Activated naive CD4-positive, alpha-beta T cell (primary cell): ENCODE measurements at places on chromosomes 7 and 10.

- no peak for DNase-seq
Measured at GRCh38 chr7:16040346-16040745, 353.9 kb upstream of the MEOX2 start.

DNA sequence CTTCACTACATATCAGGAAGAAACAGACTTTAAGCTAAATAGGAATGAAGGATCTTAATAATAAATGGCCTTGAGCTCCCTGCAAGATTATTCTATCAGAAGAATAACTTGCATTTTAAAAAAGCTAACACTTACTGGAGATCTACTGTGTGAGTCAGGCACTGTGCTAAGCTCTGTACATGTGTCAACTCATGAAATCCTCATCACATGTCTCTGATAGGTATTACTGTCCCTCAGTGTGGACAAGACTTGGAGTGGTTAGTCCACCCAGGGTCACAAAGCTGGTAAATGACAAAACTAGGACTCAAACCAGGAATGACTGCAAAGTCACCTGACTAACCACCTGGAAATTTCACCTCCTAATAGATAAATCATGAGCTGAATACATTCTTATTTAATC is 57.1 kb upstream of the KCTD7 start:
- no peak for DNase-seq

DNA sequence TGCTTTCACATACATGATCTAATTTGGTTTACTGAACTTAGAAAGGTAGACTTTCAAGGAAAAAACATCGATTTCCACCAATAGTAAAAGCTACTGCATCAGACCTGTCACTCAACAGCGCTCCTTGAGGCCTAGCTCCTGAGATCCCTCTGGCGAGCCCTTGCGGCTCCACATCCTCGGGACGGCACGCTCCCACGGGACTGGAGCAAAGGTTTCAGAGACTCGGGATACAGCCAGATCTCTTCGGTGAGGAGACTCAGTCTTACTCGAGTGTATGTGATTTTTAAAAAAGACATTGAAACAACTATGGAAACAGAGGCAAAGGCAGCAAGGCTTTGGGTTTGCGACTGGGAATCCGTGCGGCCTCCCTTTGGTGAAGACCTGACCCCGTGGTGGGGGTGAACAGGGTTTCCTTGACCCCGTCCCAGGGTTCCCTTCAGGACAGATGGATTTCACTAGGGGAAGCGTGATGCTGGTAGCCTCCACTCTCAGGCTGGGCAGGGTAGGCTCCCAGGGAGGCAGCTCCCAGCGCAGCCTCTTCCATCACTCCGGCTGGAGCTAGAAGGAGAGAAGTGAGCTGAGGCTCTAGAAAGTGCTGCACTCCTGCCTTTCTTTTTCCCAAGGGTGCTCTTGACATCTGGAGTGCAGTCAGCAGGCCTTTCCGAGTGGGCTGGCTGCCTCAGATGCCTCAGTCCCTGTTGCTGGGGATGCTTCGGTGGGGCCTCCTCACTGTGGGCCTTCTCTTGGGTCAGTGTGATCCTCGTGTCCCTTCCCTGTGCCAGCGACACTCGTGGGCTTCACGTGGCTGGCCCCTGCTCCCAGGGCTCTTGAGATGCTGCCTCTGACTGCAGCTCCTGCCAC is 5.8 kb upstream of the ATP6V0E2 start:
- DNase-seq = no peak

DNA sequence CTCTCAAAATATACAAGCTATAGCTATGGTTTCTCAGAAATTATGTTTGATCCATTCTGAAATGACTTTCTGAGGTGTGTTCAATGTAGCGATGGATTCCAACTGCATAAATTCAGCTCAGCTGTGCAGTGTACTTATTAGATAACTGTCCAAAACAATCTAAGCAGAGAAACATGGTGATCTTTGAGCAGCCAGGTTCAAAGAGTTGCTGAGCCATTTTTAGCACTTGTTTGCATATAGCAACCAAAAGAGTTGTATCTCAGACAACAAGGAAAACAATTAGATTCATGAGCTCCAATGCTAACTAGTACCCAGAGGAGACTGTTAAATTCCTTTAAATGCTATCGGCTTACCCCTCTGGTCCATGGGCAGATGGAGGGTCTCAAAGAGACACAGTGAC is 15.9 kb upstream of the KCNIP2 start:
- DNase-seq = no peak

GRCh38 chr10:99421233-99421739 is 9.1 kb downstream of the GOT1 start:
- no peak for DNase-seq

GRCh38 chr7:4738711-4739527 is 36.5 kb upstream of the AP5Z1 start:
- no peak for DNase-seq

GRCh38 chr10:60629332-60629731 is 148.9 kb upstream of the CDK1 start:
- DNase-seq = no peak

- DNase-seq = no peak
Measured at GRCh38 chr7:83413424-83413823, 235.5 kb downstream of the SEMA3E start.
